Cerebellum (tissue), 4 donors: ENCODE measurements at places on chromosomes 12 and 14.

DNA sequence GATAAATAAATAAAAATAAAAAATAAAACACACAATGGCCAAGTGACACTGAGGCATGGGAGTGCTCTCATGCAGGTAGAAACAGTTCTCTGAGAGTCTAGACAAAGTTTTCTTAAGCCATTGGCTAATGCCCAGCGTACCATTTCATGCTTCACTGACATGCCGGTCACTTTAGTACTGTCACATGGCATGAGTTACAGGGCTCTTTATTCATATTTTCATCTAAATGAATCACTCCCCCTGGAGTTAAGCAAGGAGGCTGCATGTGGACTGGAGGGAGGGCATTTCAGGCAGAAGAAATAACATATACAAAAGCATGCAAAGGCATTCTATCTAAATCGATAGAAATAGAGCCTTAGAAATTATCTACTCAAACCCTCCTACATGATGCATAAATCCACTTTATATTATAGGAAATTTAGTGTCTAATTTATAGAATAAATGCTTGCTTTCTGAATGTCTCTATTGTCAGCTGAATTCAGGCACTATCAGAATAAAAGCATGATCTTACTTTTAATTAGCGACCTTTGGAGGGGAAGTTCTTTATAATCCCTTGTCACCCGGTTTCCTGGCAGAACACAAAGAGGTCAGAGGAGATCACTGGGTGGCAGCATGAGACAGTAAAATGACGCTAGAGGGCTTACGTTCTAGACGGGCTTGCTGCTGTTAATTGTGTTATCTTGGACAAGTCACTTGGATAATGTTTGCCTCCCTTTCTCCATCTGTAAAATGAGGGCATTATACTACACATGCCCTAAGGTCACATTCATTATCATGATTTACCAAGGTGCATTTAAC, 17.5 kb downstream of the DYRK4 start:
- no peak for DNase-seq

- DNase-seq: peak; percentile 28
Observed at GRCh38 chr12:12791756-12792369, 6.4 kb downstream of the APOLD1 start.

- DNase-seq: no peak
Observed at GRCh38 chr12:106840243-106840642, 65.8 kb downstream of the RIC8B start.

GRCh38 chr12:91952916-91953315, 192.7 kb downstream of the BTG1 start:
- no peak for DNase-seq

GRCh38 chr14:103317251-103317650, 16.8 kb upstream of the EIF5 start:
- no peak for DNase-seq

- no peak for DNase-seq
Observed at GRCh38 chr12:53948650-53949593, 5.8 kb upstream of the HOXC12 start.

DNA sequence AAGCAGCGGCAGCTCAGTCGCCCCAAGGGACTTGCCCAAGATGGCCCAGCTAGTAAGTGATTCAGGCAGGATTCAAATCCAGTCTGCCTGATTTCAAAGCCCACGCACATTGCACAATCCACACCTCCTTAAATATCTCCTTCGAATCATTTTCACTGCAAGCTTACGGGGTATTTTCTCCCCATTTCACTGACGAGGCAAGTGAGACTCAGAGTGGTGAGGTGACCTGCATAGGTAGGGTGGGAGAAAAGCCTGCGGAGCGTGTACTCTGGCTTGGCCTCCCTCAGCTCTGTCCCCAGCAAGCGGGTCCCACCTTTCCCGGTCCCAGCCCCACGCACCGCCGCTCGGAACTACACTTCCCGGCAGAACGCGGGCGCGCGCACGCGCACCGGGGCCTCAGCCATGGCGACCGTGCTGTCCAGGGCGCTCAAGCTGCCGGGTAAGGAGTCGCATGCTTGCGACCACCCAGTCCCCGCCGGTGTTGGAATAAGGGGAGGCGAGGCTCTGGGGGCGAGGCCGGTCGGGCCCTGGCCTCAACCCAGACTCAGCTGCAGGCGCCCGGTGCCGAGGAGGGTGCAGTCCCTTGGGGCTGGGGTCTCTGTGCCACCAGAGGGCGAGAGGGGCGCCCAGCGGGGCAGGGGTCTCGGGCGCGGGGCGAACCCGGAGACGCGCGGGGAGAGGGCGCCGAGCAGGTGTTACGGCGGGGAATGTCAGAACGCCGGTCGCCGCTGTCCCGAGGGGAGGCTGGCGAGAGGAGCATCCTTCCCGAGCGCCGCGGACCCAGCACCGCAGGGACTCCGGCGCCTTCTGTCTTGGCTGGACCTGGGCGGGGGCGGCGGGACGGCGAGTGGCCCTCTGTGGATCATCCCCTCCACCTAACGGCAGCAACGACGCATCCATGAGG, at the start of gene FAM234B:
Gene FAM234B (plus strand): TSS at position 380 of the 904 bp plus-strand sequence. CDS start 23 bp downstream, at position 403.
- DNase-seq: peak; percentile 81

DNA sequence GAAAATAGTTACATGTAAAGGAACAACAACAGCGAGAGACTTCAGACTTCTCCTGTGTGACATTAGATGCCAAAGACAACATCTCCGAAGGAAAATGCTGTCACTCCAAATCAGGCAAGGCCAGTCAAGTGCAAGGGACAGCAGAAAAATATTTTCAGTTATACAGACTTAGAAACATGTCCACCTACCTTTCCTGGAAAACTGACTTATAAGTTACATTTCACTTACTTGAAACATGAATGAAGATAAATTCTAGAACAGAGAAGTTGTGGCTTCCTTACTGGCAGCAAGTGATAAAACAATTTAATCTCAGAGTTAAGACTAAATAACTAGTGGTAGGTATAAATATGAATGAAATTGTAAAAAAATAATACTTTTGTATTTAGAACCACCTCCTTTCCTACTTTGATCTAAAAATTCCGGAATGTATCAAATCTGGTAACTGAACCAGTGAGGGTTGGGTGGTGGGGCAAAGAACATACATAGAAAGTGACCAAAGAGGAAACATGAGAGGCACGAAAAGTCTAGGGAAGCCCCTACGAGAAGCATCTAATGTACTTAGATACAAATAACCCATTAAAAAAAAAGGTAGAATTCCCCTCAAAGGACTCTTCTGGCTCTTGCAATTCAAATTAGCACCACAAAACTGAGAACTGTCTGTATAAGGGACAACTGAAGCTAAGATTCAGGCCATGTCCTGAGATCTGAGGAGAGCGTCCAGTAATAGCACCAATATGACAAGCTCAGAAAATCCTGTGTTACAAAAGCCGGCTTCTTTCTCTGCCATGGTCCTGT, 21.2 kb downstream of the MTHFD1 start:
- DNase-seq: no peak

GRCh38 chr14:99041141-99041819, 230.7 kb downstream of the BCL11B start:
- no peak for DNase-seq

DNA sequence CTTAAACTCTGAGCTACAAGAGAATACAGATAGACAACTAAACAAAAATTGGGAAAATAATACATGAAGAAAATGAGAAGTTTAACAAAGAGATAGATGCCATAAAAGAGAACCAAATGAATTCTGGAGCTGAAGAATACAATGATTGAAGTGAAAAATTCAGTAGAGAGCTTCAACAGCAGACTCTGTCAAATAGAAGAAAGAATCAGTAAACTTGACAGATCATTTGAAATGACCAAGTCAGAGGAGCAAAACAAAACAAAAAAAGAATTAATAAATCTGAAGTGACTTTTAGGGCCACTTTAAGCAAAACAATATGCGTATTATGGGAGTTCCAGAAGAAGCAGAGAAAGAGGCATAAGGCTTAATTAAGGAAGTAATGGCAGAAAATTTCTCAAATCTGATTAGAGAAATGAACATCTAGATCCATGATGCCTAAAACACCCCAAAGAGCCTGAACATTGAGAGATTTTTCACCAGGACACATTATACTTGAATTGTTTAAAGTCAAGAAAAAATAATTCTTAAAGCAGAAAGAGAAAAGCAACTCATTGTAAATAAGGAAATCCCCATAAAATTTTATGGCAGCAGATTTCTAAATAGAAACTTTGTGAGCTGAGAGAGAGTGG, 61.0 kb upstream of the RNU6-8 start:
- no peak for DNase-seq

DNA sequence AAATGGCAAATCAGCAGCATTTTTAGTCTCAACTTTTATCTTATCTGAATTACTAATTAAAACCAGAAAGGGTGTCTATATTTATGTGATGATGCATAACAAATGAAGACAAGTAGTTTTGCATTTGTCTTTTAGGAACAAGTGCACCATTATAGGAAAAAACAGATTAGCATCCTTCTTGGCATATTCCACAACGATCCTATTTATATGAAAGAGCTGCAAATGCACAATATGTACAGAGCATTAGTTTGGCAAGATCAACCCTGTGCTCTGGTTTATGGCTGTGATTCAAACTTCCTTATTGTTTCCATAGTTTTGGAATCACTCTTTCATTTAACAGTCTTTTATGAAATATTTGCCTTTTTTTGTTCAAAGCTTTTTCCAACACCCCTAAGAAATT, 486.8 kb downstream of the KCNH5 start:
- no peak for DNase-seq

GRCh38 chr14:81363746-81364378, 36.3 kb downstream of the STON2 start:
- DNase-seq: no peak

- peak; percentile 70 for DNase-seq
Observed at GRCh38 chr12:57632073-57632957, 686 bp downstream of the B4GALNT1 start.

GRCh38 chr12:23756416-23756815, 193.1 kb downstream of the SOX5 start:
- DNase-seq: no peak

GRCh38 chr12:105047308-105047707, 37.0 kb downstream of the ALDH1L2 start:
- DNase-seq: no peak

DNA sequence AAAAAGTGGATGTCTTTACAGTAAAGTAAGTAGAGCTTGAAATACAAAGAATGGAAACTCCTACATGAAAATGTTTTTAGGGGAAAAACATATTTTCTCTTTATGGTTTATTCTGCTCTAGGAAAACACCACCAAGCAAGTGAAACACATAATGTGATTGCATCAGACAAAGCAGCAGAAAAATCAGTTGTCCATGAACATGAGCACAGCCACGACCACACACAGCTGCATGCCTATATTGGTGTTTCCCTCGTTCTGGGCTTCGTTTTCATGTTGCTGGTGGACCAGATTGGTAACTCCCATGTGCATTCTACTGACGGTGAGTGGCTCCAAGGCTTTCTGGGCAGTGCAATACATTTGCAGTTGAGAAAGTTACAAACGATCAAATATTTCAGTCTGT, 42.6 kb upstream of the PLEKHD1 start:
- no peak for DNase-seq

DNA sequence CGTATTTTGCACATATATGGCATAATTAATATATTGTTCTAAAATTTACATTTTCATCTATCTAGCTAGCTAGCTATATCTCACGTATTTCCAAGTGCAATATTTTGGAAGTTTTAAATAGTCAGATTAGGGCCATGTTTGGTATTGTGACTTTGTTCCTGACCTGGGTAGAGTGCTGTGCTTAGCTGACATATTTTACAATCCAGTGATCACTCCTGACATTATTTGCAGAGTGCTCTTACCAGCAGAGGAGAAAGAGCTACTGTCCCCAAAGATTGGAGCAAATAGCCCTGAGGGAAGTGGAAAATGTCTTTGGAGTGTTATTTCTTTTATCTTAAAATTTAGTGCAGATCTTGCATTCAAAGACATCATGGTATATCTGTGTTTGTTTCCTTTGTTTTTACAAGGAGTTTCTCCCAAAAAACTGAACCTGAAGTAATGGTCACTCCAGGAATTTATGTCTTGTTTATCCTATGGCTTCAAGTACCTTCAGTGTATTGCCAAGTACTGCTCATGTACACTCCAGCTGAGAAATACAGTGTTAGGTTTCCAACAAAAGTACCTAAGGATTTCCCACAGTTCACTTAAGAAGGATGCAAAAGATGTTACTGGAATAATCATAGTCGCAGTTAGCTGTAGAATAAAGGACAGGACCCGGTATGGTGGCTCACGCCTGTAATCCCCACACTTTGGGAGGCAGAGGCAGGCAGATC, 49.4 kb upstream of the PSMA6 start:
- DNase-seq: no peak

DNA sequence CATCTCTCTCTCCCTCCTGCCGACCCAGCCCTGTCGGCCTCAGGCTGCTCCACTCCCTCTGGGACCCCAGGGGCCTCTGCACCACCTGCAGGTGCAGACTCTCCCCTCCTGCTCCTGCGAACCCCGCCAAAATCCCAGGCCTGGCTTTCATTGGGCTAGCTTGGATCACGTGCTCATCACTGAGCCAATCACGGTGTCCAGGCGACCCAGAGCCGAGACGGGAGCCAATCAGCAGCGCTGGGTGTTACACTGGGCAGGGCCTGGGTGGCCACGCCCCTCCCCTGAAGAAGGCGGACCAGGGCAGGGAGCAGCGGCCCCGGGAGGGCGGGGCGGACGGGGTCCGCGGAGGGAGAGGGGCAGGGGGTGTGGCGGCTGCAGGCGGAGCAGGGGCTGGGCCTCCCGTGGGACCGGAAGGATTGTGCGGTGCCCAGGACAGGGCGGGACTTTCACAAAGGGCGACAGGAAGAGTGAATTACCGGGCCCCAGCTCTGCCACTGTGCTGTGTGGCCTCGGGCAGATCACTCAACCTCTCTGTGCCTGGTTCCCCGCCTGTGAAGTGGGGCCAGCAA, 66.6 kb upstream of the FBRSL1 start:
- no peak for DNase-seq

DNA sequence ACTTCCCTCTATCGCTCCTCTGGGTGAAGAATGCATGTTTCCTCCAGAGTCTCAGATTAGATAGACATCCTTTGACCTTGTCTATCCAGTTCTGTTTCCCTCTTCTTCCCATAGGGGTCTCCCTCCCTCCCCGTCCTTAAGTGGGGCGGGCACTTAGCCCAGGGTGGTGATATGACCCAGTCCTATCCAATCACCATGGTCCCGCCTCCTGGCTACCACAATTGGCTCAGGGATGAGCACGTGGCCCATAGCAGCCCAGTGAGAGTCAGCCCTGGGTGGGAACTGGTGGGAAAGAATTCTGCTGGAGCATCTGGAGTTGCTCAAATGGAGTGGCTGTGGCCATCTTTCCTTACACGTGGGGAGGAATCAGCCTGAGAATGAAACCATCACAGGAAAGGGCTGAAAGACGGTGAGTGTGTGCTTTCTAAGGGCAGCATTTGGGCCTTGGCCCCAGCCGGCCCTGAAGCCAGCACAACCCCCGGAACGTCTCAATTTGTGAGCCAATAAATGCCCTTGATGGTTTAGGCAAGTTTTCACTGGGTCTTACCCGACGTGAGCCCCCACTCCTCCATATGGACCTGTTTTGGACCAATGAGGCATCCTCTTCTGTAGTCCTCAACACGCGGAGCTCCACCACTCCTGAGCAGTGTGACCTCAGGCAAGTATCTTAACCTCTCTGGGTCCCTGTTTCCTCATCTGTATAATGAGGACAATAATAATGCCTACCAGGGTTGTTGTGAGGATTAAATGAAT, 14.4 kb upstream of the MLXIP start:
- no peak for DNase-seq

DNA sequence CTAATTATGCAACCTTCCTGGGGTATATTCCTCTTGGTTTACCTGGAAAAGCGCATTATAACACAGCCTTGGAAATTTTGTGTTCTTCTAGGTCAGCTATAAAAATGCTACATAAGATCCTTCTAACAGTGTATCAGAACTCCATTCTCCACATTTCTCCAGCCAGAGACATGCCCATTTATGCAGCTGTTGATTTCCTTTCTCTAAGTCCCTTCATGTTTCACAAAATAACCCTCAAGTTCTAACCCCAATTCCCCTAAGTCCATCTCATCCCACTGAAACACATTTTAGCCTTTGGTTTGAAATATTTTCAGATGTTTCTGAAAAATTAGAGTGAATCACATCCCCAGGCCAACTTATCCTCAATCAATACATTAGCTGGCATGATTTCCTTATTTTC, 20.9 kb upstream of the HDAC7 start:
- no peak for DNase-seq
